Posterior vena cava (tissue), 2 donors: ENCODE measurements at places on chromosomes 12 and 14. TPM values are rescaled to one million over a fixed set of nuclear protein-coding genes. Genes with fewer than 3 reads are reported as not detected.

Gene TSHR
- total RNA-seq: 1.1 TPM

Gene SERPINA10
- not detected for total RNA-seq

Gene PIANP
- total RNA-seq: 0.69 TPM

Gene BHLHE41
- 15.9 TPM for total RNA-seq

Gene KRT1
- total RNA-seq: 0.42 TPM

Gene CCDC196
- total RNA-seq: not detected

Gene TAS2R50
- 2.0 TPM for total RNA-seq

Gene SLC39A5
- not detected for total RNA-seq

GRCh38 chr14:61260939-61261776 lies 20.0 kb downstream of the TMEM30B start:
- DNase-seq: no peak

DNA sequence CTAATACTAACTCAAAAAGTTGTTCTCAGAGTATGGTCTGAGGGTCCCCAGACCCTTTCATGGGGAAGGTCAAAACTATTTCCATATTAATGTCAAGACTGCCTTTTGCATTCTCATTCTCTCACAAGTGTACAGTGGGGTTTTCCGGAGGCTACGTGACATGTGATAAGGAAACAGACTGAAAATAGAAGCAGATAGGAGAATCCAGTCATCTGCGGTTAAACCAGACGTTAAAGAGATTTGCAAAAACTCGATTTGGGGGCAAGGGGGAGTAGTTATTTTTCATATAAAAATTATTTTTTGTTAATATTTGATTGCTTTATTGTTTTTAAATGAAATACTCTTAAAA lies 1.0 kb upstream of the NAP1L1 start:
- DNase-seq: no peak

- DNase-seq: no peak
Measured at GRCh38 chr12:125852679-125853078, 787.4 kb downstream of the AACS start.

DNA sequence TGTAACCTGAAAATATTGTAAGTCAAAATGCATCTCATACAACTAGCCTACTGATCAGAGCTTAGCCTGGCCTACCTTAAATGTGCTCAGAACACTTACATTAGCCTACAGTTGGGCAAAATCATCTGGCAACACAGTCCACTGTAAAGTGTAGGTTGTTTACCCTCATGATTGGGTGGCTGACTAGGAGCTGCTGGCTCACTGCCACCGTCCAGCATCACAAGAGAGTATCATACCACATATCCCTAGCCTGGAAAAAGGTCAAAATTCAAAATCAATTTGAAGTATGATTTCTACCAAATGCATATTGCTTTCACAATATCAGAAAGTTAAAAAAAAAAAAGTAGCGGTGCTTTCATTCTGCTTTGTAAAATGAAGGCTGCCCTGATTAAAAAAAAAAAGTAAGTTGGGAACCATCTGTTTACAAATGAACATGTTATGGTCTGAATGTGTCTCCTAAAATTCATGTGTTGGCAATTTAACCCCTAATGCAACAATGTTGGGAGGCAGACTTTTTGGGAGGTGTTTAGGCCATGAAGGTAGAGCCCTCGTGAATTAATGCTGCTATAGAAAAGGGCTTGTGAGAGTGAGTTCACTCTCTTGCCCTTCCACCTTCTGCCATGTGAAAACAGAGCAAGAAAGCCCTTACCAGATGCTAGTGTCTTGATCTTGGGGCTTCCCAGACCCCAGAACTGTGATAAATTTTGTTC lies 211.8 kb downstream of the PPM1H start:
- DNase-seq: no peak

GRCh38 chr14:69631509-69631908 lies 20.1 kb downstream of the SUSD6 start:
- DNase-seq: no peak

- peak; percentile 44 for DNase-seq
Measured at GRCh38 chr14:23438101-23438971, 2.9 kb upstream of the MYH7 start.

- no peak for DNase-seq
Measured at GRCh38 chr14:63460680-63461369, 82.4 kb downstream of the PPP2R5E start.

- DNase-seq: no peak
Measured at GRCh38 chr12:42213954-42214426, 24.1 kb downstream of the YAF2 start.

DNA sequence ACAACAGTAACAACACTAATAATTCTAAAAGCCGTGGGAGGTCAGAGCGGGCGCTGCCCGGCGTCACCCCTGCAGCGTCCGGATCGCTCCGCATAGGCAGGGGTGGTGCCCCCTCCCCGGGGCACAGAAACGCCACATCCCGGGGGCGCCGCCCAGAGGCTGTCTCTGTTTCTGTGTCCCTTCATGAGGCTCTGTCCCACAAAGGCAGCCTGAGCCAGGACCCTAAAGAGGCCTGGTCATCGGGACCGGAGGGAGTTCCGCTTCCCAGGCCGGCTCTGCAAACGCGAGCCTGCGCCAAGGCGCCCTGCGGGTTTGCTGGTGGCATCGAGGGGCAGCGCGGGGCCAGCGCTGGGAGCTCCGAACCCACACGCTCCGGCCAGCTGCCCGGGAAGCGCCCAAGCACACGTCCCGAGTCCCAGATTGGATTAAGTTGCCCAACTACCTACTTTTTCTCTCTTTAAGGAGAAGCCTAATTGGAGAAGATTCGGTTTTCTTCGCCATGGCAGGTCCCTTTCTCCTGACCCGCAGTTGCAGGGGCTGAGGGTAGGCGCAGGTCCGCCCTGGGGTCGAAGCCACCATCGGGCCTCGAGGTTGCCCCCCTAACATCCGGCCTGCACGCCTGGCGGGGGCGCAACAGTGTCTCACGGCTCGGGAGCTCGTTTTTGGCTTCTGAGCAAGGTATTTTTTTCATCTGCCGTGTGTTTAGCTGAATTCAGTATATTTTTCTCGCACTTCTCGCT lies 421.7 kb downstream of the VRK1 start:
- no peak for DNase-seq

- DNase-seq: no peak
Measured at GRCh38 chr12:81005606-81006005, 67.9 kb upstream of the LIN7A start.

GRCh38 chr12:93895089-93895445 lies 217.9 kb downstream of the CRADD start:
- no peak for DNase-seq

DNA sequence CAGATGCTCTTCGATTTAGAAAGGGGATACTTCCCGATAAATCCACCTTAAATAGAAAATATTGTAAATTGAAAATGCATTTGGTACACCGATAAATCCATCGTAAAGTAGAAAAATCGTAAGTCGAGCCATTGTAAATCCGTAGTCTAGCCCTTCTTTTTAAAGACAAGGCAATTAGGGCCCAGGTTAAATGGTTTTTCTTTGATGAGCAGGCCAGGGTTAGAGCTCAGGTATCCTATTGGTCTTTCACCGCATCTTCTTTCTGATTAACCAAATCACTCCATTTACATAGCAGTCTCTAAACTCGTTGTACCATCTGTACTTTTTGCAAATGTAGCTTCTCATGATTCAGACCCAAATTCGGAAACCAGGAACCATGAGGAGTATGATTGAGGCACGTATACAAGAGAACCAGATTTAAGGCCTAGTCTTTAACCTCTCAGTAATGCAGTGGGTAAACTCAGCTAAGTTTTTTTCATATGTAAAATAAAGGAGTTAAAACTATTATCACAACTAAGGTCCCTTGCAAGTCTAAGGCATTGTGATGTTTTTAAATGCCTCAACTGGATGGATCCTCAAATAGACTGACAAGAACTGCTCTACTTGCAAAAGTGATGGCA lies 2.2 kb upstream of the YAF2 start:
- no peak for DNase-seq
